ENCODE measurements at places on chromosomes 4 and X.

GRCh38 chr4:3042226-3042625 is 32.1 kb downstream of the HTT-AS start:
- no peak for DNase-seq

DNA sequence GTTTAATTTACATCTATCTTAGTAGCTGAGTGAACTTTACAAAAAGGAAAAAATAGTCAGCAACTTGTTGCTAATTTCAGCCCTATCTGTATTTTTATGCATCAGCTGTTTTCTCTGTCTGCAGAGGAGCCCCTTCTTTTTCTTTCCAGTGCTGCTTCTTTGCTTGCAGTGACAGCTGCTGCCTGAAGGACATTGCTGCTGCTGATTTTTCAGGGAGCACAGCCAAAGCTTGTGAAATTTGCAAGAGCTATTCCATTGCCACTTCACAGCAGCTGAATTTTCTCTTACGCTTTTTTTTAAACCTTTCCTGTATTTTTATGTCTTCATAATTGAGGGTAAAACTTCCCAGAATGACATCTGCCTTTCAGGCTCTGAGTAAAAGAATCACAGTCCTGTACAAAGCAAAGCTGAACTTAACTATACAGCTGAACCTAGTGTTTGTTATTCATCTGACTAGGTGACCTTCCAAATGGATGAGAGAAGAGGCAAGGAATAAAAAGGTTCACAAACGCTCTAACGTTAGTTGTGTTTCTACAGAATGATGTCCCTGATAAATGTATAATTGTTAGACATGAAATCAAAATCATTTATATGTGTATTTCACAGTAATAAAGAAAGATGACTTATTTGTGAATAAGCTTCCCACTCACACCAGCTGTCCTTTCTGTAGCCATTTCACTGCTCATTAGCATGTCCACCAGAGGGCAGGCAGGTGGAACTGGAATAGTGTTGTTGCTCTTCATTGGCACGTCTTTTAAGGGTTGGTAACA is 541.4 kb downstream of the ADGRL3 start:
- no peak for DNase-seq

GRCh38 chr4:660401-660800 is 13.7 kb downstream of the ATP5ME start:
- no peak for DNase-seq

DNA sequence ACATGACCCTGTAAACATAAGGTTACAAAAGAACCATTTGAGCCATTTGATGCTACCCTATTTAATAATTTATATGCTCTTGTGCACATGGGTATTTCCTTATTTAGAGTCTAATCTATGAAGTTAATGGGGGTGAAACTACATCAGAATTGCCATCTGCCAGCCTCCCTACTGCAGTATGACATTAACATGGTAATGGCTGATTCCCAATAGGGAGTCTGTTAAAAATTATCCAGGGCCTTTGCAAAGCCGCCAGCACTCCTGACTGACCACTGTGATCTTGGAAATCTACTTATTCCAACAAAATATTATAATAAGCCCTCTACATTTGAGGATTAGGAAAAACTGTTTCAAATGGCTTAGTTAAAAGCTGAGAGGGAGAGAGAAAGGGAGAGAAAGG is 153.7 kb downstream of the CLCN4 start:
- no peak for DNase-seq

DNA sequence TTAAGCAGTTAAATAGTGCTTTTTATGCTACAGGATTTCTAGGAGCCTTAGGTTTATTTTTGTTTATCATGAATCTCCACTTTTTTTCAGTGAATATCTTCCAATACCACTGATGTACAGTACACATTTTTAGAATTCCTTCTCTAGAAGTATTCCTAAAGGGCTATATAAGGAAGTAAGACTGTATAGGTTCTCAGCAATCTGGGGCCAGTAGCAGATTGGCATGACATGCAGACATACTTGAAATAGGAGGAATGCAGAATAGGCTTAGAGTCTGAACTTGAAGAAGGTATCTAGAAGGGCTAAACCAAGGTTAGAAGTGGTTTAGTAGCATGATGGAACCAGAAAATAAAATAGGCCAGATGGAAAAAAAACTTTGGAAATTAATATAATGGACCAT is 29.8 kb downstream of the HEPH start:
- no peak for DNase-seq

DNA sequence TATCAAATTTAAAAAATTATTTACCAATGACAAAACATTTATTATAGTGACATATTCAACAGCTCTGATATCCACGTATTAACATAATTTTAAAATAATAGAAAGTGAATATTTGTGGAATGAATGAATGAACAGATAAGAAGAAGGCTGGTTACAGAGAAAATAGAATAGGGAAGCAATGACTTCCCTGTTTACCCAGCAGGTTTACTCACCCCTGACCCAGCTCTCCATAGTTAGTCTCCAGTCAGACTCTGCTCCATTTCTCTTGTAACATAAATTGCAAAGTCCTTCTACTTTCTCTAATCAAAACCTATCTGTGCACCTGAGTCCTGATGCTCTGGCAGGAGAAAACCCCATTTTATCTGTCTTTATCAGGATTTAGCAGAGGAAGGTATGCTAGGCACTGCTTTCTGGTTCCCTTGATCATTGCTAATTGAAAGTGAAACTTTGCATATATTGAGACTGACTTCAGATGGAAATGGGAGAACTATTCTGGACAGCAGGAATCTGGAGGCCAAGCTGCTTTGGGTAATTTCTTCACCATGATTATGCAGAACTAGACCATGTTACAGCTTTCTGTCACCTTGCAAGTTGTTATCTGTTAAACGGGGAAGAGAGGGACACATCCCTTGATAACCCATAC is 363.0 kb downstream of the FAT4 start:
- no peak for DNase-seq
